ENCODE measurements at places on chromosomes 1 and 21.
A peak's percentile ranks its signal among the peaks of the same experiment; 100 is the strongest.

- no peak for DNase-seq
Observed at GRCh38 chr1:64240206-64240605, 36.8 kb downstream of the UBE2U start.

GRCh38 chr1:1827089-1827848 is 49.0 kb upstream of the NADK start:
- no peak for DNase-seq

- peak; percentile 71 for DNase-seq
Observed at GRCh38 chr1:39258146-39258924, 53.8 kb downstream of the MACF1 start.

GRCh38 chr1:53315046-53315445 is 12.8 kb downstream of the LRP8 start:
- DNase-seq = no peak

- DNase-seq = peak; percentile 72
Observed at GRCh38 chr1:197774466-197775281, 606 bp downstream of the DENND1B start.

DNA sequence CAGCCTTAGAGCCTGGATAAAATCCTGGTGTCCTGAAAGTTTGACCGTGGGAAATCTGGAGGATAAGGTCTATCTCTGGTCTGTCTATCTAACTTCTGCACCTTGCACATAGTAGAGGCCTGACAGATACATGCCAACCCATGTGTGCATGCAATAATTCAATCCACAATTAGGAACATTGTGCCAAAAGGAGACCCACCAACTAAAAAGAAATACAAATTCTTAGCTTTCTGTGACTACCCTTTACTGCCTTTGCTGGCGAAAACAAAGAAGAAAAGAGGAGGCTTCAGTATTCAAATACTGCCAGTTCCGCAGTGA is 381 bp upstream of the KLHL20 start:
- DNase-seq = no peak

GRCh38 chr1:171877701-171878100 is 36.4 kb downstream of the DNM3 start:
- no peak for DNase-seq

- no peak for DNase-seq
Observed at GRCh38 chr21:27171707-27172106, 204.8 kb upstream of the ADAMTS5 start.

DNA sequence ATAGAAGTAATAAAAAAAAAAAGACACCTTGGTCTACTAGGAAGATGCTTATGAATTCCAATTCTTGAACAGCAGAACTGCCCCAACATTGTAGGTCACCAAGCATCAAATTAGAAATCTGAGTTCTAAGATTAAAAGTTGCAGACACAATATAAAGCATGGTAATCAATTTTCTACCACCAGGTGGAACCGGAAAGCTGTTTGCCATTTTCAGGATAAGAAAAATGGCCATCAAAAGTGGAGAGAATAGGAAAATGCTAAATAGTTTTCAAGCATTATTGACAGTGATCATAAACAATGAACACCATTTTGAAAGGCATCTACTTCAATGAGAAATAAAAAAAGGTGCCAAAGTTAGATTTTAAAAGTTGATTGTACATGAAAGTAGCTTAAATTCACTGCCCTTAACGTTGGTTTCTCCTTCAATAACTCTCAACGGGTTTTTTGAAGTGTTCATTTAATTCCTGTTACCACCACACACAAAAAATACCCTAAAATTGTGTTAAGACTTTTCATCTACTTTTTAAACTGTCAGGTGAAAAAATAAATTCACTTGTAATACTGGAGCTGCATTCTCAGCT is 252.9 kb downstream of the KCNT2 start:
- no peak for DNase-seq

DNA sequence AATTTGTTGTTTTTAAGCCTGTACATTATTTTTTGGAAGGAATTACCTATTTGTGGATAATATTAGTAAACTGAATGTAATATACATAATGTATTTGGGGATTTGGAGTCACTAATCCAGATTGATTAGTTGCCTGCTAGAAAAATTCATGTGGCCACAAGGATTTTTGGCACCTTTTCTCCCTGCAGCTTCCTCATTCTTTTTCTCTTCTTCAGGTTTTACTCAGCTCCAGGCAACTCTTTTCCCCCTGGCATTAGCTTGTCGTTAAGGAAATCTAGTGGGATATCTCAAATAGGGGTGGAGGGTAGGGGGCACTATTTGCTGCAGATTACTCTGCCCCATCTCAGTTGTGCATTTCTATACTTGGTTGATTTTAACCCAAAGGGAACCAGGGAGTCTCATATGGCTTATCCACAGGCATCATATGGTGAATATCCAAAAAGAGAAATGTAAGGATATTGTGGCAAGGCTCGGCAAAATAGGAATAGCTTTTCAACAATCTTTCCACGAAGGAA is 203.1 kb downstream of the NFIA start:
- no peak for DNase-seq

DNA sequence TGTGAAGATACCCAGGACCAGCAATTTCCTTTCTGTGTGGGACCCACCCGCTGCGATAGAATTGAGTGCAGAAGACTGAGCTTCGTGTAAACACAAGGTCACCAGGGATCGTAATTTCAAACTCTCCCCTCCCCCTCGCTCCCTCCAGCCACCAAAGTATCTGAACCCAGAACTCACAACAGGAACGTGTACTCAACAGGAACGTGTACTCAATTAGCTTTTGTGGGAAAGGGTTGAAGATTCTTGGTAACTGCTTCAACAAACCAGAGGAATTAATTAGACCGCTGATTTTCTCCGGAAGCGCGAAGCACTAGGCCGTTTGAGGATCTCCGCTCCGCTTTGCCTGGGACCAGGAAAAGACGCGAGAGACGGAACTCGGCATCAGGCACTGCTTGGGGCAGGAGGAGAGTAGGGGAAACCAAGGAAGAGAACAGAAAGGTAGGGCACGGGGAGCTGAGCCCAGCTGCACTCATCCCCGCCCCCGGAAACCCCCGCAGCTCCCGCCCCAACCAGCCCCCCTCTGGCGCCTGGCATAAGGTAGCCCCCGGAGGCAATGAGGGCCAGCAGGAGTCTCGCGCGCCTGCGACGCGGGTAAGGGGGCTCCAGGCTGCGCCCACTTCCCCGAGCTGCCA is 453 bp downstream of the DRAM2 start:
- no peak for DNase-seq

DNA sequence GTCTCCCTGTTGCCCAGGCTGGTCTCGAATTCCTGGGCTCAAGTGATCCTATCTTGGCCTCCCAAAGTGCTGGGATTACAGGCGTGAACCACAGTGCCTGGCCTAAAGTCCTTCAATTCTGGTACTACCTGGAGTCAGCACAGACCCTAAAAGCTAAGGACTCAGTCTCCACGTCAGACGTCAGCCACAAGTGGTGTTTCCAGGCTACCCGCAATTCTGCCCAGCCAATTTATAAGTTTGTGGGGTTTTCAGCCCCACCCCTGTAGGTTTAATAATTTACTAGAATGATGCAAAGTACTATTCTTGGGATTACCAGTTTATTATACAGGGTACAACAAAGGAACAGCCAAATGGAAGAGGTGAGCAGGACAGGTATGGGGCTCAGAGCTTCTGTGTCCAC is 10.6 kb upstream of the DIP2A start:
- no peak for DNase-seq

DNA sequence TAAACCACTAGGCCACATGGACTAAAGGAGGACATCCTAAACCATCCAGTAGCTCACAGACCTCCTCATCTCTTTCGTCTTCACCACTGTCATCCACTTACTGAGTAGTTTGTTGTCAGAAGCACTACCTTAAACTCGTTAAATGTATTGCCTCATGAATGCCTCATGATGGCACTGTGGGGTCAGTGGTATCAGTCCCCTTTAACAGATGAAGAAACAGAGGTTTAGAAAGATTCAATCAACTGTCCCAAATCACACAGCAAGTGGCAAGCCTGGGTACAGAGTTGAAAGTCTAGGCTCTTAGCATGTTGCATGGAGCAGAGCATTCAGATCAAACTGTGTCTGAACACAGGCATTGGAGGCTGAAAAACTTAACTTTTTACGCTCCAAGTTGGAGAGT is 183.6 kb upstream of the KIAA0040 start:
- DNase-seq = no peak

DNA sequence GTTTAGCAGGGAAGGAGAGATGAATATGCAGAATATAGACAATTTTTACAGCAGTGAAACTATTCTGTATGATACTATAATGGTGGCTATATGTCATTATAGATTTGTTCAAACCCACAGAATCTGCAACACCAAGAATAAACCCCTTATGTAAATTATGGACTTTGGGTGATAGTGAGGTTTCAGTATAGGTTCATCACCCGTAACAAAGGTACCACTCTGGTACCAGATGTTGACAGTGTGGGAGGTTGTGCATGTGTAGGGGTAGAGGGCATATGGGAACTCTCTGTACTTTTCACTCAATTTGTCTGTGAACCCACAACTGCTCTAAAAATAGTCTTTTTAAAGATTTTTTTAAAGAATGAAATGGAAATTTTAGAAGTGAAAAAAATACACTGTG is 29.9 kb upstream of the PRDX6 start:
- no peak for DNase-seq

GRCh38 chr1:201255479-201256362 is 27.6 kb upstream of the PKP1 start:
- DNase-seq = peak; percentile 39

GRCh38 chr1:30244801-30245200 is 478.6 kb downstream of the MATN1 start:
- DNase-seq = no peak

DNA sequence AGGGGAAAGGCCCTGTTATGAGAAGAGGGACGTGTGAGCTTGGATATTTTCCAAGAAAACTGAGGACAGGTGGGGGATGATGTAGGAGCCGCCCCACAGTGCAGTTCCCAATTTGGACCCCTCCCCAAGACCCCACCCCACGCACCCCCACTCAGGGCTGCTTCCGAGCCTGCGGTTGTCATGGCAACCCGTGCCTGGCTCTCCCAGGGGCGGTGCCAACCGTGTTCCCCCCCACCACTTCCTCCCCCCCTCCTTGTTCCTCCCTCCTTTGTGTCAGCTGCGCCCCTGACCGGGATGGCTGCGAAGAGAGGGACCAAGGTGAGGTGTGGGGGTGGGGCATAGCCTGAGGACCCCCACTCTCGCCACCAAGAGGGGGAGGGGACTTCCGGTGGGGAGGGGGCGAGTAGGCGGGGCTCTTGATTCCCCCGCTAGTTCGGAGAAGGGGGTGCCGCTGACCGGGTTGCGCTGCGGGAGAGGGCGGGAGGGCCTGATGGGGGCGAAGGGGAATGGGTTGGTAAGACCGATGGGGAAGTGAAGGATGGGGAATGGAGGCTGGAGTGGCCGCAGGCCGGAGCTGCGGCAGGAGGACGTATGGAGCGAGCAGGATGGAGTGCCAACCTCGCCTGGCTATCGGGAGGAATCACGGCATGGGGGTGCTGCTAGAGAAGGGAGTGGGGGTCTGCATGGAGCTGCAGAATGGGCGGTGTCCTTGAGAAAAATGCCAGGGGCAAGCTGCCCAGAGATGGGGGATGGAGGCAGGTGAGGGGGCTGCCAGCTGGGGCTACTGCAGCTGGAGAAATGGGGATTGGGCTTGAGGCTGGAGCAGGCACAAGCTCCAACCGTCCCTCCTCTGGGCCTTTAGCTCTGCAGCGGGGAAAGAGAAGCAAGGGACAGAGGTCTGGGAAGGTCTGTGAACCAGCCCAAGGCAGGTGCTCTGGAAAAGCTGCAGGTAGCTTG is 953 bp downstream of the TRIM46 start:
- DNase-seq = peak; percentile 73

DNA sequence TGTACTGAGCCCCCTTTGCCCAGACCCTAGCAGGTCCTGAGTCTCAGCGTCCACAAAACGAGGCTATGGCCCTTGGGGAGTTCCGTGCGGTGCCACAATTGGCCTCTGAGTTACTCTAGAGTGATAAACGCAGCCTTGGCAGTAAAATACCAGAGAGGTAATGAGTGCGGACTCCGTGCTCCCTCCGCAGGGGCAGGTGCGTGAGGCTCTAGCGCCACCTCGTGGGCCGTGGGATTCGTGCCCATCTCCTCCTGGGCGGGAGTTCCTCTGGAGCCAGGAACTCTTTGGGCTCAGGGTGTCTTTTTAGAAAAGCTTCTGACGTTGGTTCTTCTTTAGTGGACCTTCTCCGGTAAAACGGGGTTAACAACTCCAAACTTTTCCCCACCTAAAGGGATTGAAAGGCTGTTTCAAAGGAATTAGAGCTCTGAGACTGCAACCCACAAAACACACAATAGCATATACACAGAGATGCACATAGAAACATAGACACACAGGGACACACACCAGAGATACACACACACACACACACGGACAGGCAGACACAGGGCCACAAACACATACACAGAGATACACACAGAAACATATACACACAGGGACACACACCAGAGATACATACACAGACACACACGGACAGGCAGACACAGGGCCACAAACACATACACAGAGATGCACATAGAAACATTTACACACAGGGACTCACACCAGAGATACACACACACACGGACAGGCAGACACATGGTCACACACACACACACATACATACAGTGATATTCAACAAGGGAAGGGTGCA is 99.4 kb downstream of the KCNJ15 start:
- peak; percentile 87 for DNase-seq

GRCh38 chr1:9121496-9122409 is 7.1 kb downstream of the GPR157 start:
- DNase-seq = no peak

DNA sequence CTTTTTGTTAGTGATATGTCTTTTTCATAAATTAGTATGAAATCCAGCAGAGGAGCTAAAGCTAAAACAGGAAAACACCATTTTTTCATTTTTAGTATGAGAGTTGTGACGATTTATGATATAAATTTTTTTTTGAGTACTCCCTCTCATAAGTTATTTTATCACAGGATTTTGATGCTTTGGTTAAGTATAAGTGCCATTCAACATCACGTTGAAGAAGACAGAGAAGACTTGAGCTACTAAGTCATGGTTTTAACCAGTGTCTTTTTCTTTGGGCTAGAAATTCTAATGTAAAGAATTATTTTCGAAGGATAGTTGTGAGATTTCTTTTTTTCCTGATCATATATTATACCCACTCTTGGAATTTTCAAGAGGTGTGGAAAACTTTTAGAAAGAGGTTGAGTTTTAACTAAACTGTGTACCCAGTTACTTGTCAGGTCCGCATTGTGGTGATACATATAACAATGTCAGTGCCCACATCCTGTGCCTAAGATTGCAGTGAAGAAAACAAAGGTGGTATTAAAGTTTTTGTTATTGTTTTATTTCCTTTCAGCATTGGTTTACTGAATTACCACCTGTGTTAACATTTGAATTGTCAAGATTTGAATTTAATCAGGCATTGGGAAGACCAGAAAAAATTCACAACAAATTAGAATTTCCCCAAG is 93.8 kb downstream of the USP25 start:
- DNase-seq = no peak

DNA sequence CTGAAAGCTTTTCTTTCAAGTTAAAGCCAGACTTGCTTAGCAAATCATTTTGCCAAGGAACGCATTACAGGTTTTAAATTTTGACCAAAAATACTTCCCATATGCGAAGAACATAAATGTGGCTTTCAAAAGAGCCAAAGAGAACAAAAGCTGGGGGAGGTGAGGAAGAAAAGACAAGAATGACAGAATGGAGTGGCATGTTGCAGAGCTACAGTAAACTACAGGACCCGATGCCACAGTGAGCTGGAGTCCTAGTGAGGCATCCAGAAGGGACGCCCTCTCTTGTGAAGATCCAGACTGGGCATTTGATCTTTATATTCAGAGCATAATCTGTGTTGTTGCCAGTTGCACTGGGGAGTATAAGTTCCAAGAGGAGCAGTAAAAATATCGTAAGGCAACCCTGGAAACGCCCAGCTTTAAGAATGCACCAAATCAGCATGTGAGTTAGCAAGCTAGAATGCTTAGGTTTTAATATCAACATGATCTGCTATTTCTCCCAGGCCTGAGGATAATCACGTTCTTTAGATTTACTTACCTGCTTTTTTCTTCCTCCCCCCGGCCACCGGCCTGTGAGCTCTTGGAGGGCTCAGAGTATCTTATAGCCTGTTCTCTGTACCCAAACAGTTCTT is 48.4 kb upstream of the HOOK1 start:
- DNase-seq = no peak
